ENCODE measurements at places on chromosomes 6 and 20.

DNA sequence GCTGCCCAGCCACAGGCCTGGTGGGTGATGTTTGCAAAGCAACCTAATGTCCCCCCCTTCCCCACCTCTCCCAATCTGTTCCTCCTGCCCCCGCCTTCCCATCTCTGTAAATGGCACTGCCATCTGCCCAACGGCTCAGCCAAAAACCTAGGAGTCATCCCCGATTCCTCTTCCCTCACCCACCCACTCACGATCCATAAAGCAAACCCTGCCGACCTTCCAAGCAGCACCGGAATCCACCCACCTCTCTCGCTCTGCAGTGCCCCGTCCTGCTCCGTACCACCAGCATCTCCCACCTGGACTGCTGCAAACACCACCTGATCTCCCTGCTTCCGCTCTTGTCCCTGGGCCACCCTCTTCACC is 37.6 kb downstream of the SULF2 start:
- DNase-seq: no peak

DNA sequence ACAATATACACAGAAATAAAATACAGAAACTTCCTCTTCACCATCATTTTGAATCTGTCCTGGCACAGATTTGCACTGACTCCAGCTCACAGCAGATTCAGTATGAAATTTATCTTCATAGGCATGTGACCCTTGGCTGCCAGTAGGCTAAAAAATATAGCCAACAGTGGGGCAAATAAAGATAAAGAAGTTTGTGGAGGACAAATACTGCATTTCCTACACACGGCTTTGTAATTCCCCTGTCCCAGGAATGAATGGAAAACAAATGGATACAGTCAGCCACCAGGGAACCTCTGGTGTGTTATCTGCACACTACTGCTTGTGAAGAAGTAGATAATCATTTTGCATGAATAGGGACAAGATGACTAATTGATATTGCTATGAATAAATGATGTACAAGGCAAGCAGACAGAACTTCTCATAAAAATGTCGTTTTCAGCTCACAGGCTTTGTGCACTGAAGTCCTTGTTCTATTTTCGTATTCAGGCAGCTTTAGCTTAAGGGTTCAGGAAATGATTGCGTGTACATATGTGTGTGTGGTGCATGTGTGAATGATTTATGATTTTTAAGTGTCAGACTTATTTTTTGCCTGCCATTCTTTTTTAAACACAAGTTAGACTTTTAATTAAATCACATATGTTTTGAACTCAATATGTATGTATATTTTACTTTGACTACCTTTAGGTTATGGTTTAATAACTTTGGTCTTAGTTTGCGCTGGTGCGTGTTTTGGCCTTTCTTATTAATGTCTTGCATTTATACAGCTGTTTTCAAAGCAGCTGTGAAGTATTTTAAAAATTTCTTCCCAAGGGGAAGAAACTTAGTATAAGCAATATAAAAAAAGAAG is 543.8 kb upstream of the JAG1 start:
- no peak for DNase-seq

DNA sequence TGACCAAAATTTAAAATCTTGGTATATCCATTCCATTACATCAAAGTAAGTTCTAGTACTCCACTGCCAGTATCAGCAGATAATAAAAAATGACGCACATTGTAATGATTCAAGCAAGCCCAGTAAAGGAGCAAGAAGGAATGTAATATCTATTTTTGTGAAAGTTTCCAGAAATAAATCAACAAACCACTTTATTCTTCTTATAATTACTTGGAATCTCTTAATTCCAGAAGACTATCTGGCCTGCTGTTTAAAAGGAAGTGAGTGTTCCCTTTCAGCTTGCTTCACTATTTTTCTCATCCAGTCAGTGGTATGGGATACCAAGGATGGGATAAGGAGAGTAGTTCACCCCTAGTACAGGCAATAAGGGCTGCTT is 42.2 kb upstream of the DSE start:
- DNase-seq: no peak

DNA sequence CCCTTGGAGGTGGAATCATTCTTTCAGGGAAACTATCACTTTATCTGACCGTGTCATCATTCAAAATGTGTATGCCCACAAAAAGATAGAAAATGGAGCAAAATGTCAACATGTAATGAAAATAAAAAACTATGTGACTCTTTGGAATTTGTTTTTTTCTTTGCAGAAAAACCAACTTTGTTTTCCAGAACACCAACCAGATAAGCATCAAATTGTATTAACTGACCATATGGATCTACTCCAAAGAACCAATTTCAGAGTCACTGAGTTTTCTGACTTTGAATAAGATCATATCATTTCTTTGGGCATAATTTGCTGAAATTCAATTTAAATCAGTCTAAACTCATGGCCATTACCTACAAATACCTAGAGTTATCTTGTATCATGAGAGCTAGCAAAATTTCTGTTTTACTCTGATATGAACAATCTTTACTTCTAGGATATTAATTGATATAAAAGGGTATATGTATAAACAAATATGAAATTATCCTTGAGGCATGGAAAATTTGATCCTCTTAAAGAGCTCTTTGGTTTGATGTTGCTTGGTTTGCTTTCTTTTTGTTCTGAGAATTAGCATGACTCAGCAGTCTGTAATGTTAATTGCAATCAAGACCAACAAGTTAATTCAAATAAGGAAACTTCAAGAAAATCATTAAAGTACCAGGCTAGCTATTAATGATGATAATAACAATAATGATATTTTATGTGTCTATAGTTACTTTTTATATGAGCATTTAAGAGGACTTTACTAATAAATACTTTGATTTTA is 444.4 kb upstream of the MARCKS start:
- no peak for DNase-seq

DNA sequence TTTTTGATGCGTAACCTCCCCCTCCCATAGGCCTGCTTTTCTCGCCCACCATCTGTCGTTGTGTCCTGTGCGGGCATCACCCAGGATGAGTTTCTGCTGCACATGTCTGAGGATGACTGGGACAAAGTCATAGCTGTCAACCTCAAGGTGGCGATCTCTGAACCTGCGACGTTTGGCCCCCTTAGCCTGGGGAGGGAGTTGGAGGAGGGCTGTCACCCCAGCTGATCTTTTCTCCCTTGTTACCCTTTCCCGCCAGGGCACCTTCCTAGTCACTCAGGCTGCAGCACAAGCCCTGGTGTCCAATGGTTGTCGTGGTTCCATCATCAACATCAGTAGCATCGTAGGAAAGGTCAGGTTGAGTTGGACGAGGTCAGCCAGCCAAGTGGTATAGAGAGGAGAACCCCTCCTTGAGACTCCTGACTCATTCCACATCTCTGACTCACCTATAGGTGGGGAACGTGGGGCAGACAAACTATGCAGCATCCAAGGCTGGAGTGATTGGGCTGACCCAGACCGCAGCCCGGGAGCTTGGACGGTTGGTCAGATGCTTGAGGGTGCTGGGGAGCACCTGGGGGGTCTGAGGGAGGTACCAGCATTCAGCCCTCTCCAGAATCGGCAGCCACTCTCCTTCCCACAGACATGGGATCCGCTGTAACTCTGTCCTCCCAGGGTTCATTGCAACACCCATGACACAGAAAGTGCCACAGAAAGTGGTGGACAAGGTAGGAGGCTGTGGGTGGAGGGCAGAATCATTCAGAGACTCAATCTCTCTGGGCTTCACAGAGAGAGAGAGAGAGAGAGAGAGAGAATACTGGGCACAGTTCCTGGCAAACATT is 954 bp downstream of the HSD17B8 start:
- DNase-seq: peak; percentile 82

- DNase-seq: no peak
Measured at GRCh38 chr20:237489-237888, 10.4 kb downstream of the DEFB129 start.

DNA sequence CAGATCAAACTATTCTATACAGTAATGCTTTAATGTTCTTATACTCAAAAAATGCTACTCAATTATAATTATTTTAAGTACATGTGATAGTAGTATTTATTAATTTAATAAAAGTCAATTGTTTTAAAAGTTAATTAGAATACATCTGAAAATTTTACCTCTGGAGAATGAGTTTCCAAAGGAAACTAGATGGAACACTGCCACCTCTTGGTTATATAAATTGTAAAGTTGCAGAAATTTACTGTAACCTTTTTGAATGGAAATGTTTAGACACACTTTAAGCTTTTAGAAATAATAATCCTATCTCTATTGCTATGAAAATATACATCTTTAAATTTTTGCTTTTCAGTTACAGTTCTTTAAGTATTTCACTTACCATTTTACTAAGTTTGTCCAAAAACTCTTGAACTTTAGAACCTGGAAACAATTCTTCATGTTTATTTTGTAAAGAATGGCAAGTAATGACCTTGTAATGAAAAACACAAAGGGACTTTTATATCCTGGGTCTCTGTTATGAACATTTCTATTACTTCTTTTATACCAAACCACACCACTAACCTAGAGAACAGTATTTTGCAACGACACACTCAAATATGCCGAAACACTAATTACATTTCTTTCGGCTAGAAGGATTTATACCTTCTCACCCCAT is 10.9 kb upstream of the BMP5 start:
- DNase-seq: no peak

GRCh38 chr6:135170238-135170637 is 10.9 kb upstream of the MYB start:
- no peak for DNase-seq

- no peak for DNase-seq
Measured at GRCh38 chr20:38838326-38838725, 32.8 kb downstream of the PPP1R16B start.

All from RWPE1 (cell line).